Activated CD4-positive, alpha-beta T cell treated with anti-CD3 and anti-CD28 coated beads for 36 hours (primary cell): ENCODE measurements at places on chromosomes 4 and X.

GRCh38 chr4:38069271-38069760, 109.1 kb downstream of the PTTG2 start:
- peak; percentile 65 for DNase-seq

GRCh38 chr4:24521544-24521943, 62.8 kb downstream of the DHX15 start:
- no peak for DNase-seq

DNA sequence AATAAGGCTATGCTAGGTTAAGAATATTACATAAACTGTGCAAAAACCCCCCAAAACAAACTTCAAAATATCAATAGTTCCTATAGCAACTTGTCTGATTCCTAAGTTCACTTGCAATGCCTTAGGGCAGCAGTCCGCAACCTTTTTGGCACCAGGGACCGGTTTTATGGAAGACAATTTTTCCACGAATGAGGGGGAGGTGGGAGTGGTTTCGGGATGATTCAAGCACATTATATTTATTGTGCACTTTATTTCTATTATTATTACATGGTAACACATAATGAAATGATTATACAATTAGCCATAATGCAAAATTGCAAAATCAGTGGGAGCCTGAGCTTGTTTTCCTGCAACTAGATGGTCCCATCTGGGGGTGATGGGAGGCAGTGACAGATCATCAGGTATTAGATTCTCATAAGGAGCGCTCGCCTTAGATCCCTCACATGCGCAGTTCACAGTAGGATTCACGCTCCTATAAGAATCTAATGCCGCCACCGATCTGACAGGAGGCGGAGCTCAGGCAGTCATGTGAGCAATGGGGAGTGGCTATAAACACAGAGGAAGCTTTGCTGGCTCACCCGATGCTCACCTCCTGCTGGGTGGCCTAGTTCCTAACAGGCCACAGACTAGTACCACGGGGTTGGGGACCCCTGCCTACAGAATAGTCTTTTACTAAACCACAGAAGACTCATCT, 39.7 kb downstream of the ACOX3 start:
- DNase-seq = no peak

GRCh38 chr4:76058888-76059426, 15.6 kb upstream of the ART3 start:
- no peak for DNase-seq

DNA sequence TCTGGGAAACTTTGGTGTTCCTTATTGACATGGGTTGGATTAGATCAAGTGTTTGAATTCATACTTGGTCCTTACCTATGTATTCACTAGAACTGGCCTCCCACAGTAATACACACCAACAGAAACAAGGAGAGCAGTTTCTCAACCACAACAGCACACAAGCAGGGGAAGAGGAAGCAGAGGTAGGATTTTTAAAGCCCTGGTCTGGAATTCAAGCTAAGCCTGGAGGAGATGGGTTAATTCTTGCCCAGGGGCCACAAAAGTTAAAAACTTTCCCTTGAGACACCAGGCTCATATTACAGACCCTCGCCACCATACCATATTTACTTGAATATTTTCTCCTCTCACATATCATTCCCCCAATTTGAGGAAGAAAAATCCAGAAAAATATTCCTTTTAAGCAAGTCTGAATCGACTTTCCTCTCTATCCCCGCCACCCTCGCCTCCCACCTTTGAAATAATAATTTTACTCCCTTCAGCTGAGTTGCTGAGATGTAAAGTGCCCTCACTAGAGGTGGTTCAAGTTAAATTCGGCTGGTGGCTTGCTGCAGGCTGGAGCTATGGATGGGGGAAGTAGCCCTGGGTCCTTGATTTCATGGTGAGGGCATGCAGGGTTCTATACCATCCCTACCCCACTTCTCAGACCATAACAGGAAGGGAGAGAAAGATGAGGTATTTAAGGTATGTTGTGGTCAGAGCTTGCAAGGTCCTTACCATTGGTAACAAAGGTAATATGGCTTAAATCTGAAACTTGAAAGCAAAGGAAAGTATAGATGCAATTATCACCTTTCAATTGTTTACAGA, 440.2 kb downstream of the INPP4B start:
- DNase-seq = peak; percentile 36

- no peak for DNase-seq
Measured at GRCh38 chr4:85005865-85006377, 39.4 kb upstream of the WDFY3 start.

DNA sequence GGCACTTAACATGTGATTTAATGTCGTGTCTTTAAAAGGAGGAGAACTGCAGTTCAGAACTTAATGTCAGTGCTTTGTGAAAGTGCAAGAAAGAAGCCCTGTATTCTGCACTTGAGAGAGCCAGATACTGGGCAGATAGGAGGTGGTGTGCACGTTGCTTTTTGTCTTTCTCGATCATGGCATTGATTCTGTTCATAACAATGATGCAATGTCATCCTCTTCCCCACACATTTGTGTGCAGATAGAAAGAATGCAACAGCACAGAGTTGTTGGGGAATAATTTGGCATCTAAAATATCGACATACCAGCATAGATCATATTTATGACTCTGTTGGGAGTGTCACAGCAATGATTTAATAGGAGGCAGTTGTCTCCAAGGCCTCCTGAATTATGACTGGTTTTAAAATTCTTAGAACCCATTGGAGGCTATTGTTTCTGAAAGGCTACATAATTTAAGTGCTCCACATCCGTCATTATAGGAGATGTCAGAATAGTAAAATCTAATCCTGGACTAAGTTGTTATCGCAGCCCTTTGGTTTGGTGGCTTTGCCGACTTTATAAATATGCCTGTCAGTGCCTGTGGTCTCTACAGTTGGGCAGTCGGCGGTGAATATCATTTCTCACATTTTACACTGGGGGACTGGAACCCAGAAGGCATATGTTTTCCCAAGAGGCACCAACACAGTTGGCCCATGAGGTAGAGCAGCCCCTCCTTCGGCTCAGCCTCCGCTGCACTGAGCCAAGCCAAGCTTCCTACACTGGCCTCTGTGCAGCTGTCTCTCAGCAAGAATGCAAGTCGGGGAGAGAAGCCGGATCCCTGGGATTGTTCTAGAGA, 124.9 kb downstream of the PTTG2 start:
- no peak for DNase-seq

DNA sequence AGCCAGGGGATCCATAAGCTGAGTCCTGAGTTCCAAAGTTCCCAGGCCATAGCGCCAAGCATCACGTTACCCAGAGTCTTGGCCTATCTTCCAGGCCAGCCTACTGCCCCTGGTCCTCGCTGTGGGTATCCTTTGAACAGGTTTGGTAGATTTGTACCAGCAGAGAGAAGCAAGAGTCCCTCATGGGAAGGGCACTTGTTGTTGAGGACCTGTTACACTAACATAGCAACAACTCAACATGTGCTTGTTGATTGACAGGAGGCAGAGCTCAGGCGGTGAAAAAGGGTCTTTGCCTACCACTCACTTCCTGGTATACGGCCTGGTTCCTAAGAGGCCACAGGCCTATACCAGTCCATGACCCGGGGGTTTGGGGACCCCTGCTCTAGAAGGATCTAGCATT, 138.4 kb downstream of the RASL11B start:
- no peak for DNase-seq

GRCh38 chr4:153161226-153161963, 42.8 kb upstream of the TRIM2 start:
- no peak for DNase-seq

- no peak for DNase-seq
Measured at GRCh38 chr4:169362607-169363006, 91.9 kb upstream of the SH3RF1 start.

- DNase-seq = no peak
Measured at GRCh38 chr4:177107288-177107921, 202.3 kb upstream of the NEIL3 start.

- DNase-seq = peak; percentile 65
Measured at GRCh38 chrX:120560405-120560841, 339 bp downstream of the CUL4B start.

- no peak for DNase-seq
Measured at GRCh38 chrX:129688097-129688496, 33.3 kb upstream of the APLN start.
